ENCODE measurements at places on chromosomes 16 and 17.

DNA sequence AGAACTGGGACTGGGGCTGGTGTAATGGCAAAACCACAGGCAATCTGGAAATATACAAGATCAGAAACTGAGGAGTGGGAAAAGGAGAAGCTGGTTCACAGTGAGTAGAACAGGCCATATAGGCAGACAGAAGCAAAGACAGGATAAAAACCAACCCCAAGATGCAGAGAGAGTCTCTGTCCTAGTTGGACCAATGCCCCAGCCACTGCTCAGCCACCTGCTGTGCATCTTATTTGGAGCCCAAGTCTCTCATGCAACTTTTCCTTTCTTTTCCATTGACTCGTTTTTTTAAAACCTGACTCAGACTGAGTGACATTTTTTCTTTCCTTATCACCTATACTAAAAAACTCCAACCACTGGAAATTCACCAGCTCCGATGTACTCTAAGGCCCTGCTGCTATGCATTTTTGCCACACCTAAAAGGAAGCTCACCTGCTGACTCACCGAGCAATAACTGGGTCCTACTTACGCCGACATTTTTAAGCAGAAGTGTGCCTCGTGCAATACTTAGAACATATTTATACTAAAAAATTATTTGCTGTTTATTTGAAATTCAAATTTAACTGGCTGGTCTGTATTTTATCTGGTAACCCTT lies 100.8 kb upstream of the XYLT1 start:
- DNase-seq: no peak

- DNase-seq: no peak
Measured at GRCh38 chr17:27244491-27245223, 49.3 kb upstream of the WSB1 start.

- no peak for DNase-seq
Measured at GRCh38 chr16:57663436-57663835, 4.7 kb upstream of the ADGRG3 start.

DNA sequence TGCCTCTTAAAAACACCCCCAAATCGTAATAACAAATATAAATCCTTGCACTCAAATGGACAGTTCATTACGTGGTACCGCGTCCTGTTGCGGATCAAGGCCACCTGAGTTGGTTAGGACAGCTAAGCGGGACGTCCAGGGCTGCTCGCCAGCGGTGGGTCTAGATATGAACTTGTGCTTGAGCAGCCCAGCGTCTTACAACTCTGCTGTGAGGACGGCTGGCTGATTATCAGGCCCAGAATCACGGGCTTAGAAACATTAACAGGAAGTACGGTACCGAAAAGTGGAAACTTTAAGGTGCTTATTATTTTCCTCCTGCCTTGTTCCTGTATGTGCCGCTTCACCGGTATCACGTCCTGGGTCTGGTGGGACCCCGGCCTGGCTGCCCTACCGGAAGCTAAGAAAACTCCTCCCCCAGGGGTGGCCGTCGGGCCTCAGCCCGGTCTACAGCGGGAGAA lies 832 bp upstream of the SRRM2 start:
- DNase-seq: no peak

- DNase-seq: no peak
Measured at GRCh38 chr16:81442220-81442915, 2.2 kb upstream of the CMIP start.

DNA sequence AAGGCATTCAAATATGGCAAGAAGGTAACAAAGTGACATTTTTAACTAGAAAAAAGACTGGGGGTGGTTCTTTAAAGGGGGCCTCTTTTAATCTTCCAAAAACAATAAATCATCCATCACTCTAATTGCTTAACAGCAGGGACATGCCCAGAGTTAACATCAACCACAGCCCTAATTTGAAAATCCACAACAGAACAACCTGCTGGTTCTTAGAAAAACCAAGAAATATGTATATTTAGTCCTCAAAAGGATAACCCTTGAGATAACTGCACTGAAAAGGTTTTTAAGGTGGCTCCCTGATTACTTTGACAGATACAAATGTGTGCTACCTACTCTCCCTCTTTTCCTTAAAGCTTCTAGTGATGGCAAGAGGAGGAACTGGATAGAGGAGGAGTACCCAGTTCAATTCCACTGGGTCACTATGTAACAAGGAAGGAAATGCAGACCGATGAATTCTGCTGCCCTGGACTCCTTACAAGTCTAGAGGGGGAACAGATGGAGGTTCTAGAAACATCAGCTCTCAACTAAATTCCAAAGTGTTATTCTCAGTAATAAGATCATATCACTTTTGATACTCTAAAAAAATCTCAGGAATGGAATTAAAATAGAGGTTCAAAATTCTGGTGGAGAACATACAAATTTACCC lies 54.3 kb downstream of the N4BP1 start:
- DNase-seq: no peak

DNA sequence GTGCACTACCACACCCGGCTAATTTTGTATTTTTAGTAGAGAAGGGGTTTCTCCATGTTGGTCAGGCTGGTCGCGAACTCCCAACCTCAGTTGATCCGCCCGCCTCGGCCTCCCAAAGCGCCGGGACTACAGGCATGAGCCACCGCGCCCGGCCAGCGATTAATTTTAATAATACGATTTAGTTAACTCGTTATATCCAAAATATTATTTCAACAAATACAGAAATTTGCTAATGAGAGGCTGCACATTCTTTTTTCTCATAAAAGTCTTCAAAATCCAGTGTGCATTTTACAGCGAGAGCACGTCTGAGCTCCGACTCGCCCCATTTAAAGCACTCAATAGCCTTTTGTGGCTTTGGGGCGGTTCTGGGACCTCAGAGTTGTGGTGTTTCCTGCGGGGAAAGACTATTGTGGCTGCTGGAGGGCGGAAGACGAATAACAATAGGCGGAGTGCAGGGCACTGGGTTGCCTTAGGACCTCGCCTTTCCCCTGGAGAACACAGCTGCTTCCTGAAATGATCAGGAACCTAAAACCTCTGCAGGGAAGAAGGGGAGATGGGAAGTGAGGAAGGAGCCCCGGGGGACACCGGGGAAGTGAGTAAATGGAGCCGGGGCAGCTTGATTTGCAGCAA lies 2.9 kb upstream of the ZSCAN10 start:
- no peak for DNase-seq

- DNase-seq: no peak
Measured at GRCh38 chr17:17766077-17766743, 70.6 kb downstream of the SREBF1 start.

DNA sequence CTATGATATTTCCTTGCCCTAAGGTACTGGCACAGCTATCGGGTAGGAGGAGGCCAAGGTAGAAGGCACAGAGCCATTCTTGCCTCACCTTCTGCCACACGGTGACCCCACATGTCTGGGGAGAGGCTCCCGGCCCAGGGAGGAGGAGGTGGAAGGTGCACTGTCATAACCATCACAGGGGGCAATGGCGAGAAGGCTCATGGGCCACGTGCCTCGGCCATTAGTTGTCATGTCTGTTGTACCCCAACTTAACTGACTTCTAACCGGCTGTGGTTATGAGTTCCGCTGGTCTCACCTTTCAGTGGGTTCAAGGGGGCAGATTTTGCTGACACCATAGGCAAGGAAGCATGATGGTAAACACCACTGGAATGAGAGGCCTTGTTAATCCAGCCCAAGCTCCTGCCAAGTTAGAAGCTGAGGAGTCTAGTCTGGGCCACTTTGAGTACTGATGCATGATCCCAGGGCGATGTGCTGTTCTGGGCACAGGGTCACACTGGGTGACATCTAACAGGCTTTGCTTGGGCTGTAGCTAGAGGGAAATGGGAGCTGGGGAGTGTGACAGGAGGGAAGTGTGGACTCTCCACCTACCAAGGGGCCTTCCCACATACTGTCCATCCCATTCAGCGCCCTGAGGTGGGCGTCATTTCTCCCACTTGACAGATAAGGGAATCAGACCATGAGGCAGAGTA lies 39.6 kb downstream of the HLF start:
- no peak for DNase-seq

DNA sequence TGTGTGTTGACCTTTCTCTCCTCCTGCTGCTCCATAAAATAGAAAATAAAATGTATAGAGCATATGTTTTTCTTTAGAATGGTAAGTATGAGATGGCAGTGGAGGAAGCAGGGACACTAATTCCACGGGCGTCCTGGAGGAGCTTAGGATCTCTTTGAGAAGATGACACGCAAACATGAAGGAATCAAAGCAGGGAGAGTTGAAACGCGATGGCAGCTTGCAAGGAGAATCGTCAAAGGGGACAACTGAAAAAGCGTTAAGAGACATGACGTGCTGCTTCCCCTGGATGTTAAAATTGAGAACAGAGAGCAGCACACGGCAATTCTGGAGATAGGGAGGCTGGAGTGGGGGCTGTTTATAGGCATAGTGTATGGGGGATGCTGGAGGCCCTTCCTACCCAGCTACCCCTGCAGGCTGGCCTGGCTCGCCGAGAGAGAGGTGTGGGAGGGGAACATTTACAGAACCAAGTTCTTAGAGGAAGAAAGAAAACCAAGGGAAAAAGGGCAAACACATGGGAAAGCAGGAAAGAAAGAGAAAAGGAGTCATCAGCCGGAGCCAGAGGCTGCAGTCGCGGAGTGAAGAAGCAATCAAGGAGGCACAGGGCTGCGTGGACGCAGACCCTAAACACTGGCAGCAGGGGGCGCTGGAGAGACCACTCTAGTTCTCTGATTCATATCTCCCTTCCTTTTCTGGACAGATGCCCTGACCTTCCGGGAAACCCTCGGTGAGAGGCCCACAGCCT lies 55.8 kb downstream of the MYH13 start:
- DNase-seq: no peak

DNA sequence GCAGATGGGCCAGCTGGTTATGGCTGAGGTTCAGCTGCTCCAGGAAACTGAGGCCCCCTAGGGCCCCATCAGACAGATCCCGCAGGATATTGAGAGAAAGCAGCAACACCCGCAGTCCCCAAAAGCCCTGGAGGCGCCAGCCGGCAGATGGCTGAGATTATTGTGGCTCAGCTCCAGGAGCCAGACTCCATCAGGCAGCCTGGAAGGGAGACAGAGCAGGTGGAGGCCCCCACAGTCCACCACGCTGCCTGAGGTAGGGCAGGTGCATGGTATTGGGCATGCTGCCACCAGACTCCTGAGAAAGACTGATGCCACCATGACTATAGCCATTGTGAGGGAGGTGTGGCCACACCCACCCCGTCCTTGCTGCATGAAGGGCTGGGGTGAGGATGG lies 9.5 kb upstream of the TMEM101 start:
- DNase-seq: no peak

DNA sequence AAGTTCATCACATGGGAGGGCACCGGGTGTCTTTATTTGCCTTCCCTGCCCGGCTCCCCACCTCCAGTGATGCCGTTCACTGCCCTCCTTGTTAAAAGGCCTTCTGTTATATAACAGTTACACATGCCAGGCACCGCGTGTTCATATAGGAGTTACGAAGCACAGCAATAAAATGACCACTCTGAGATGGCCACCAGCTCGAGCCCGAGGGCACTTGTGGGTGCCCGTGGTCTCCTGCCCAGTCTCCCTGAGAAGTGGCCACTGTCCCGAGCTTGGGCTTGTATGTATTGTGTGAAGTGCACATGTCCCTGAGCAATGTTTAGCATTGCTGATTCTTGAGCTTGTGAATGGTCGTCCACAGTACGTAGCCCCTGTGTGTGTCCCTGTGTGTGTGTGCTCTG lies 355.6 kb downstream of the SEC14L1 start:
- DNase-seq: no peak

GRCh38 chr16:83305092-83305491 lies 502.7 kb upstream of the HSBP1 start:
- DNase-seq: no peak

GRCh38 chr17:70206361-70207010 lies 37.2 kb downstream of the KCNJ2 start:
- DNase-seq: no peak

DNA sequence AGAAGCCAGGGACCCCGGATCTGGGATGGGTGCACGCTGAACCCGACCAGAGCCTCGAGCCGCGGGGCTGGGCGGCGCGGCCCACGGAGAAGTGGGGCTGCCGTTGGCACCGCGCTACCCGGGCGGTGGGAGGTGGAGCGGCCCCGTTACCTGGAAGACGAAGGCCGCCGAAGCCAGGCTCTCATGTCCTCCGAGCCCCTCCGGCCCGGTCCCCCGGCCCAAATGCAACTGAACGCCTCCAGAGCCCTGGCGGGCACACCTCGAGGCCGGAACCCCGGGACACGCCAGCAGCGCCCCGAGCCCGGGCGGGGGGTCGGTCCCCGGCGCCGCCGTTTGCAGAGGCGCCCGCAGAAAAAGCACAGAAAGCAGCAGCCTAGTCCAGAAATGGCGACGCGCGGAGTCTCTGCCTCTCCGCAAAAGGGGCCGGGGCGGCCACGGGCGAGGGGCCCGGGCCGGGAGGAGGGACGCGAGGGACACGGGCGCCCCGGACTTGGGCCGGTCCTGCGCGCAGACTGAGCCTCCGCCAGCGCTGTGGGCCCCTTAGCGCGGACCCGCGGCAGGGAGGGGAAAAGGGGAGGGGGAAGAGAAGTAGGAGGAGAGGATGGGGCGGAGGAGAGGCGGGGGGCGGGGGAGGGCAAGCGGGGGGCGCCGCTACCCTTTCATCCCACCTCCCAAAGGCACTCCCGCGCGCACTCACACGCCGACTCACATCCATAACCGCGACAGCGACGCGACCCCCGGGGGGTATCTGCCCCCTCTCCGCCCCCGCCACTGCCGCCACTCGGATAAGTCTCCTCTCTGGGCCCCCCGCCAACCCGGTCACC lies 1.4 kb downstream of the AXIN2 start:
- DNase-seq: no peak

DNA sequence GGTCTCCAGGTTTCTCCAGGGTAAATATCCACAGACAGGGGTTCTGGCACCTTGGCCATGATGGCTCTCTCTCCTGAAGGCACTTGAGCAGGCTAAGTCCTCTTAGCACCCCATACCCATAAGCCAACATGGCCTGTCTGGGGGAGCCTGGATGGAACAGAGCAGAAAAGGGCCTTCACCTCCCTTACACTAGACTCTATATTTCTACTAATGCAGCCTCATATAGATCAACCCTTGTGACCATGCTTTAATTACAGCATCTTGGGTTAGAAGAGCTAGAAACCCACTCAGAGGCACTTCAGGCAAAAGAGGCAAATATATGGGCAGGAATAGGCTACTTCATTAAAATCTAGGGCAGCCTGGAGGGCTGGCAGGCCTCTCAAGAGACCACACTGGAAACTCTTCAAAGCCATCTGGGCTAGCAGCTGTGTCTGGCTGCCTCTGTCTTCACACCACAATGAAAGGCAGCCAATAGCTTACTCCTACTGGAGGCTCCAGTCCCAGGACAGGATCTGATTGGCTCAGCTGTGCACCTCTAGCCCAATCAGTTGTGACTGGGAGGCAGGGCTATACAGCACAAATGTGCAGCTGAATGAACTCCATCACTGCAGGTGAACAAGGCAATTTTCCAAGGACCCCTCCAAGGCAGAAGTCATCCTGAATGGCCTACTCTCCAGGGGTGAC lies 4.7 kb upstream of the CDT1 start:
- DNase-seq: no peak

- no peak for DNase-seq
Measured at GRCh38 chr17:63378411-63379375, 67.4 kb downstream of the CYB561 start.

DNA sequence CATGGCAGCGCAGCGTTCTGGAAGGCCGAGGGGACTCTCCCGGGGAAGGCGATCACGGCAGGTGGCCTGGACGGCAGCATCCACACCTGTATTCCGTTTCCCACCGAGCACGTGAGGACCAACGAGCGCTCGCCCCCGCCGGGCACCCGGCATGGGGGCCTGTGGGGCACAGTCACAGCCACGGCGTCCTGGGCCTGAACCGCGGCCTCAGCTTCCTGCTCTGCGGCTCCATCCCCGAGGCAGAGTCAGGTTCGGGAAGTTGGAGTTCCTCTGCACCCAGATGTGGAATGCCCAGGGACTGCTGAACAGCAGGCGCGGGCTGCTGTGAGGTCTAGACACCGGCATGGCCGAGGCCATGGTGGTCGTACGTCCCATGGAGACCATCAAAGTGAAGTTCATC lies 1713.9 kb downstream of the TP53TG3F start:
- no peak for DNase-seq

- DNase-seq: no peak
Measured at GRCh38 chr17:72119873-72120641, 763 bp upstream of the SOX9 start.

Measured in cortex of kidney (tissue), 1 donor.